ENCODE measurements at places on chromosomes 12 and 14.

- DNase-seq = no peak
These were observed 49.5 kb downstream of the PPP2R5C start for GRCh38 chr14:101810897-101811621.

DNA sequence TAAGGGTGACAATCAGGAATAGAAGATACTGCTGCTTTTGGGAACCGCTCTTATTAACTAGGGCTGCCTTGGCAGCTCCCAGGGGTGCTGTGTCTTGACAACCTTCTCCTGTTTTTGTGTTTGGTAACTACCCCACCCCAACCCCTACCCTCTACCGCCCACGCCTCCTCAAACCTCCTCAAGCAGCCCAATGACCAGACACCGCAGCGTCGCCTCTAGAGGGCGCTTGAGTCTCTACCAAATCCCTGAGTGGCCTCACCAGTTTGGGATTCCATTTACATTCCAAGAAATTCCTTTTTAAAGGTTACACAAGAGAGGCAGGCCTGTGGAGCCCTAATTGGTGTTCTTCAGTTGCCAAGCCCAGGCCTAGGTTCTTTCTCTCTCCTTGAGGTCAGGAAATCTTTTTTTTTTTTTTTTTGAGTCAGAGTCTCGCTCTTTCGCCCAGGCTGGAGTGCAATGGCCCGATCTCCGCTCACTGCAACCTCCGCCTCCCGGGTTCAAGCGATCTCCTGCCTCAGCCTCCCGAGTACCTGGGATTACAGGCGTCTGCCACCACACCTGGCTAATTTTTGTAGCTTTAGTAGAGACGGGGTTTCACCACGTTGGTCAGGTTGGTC lies 72.4 kb upstream of the USP44 start:
- DNase-seq = no peak

DNA sequence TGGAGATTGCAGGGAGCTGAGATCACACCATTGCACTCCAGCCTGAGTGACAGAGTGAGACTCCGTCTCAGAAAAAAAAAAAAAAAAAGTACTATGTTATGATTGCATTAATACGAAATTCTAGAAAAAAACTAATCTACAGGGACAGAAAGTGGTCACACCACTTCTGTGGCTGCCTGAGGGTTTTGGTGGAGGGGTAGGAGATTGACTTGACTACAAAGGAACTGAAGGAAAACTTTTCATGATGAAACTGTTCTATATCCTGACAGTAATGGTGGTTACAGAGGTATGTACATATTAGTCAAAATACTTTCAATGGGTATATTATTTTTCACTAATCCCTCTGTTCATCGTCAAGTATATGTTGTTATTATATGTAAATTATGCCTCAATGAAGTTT lies 42.1 kb downstream of the FOXN3 start:
- no peak for DNase-seq

DNA sequence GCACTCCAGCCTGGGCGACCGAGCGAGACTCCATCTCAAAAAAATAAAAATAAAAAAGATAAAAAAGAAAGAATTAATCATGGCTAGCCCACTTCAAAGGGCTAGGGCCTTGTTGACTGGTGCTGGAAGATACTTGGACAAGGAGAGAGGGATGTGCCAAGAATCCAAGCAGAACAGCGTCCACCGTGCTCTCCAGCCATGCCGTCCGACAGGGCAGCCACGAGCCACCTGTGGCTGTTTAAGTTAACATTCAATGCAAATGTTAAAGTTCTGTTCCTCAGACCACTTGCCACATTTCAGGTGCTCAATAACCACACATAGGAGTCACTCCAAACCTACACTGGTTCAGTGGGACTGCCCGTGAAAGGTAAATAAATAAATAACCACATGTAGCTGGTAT lies 21.4 kb downstream of the SLC6A13 start:
- no peak for DNase-seq

DNA sequence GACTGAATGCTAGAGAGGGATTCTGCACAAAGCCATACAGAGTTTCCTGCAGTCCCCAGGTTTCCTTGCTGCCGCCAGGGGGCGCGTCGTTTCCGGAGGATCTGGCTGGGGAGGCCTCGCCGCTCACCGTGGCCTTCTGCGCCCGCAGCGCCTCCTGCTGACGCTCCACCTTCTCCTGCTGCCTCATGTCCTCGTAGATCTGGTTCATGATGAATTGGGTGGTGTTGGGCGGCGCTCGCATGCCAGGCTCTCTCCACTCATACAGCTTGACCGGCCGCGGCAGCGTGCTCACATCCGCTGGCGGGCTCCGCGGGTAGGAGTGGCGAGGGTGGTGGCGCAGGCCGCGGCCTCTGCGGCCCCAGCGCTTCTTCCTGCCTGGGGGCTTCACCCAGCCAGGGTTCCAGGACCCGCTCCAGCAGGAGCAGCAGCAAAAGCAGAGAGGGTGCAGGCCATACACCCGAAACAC lies 987 bp downstream of the CCER1 start:
- no peak for DNase-seq

- peak; percentile 95 for DNase-seq
These were observed 3.0 kb downstream of the MIS18BP1 start for GRCh38 chr14:45249856-45250575.

- no peak for DNase-seq
These were observed 86.8 kb downstream of the FGD4 start for GRCh38 chr12:32486158-32486557.

DNA sequence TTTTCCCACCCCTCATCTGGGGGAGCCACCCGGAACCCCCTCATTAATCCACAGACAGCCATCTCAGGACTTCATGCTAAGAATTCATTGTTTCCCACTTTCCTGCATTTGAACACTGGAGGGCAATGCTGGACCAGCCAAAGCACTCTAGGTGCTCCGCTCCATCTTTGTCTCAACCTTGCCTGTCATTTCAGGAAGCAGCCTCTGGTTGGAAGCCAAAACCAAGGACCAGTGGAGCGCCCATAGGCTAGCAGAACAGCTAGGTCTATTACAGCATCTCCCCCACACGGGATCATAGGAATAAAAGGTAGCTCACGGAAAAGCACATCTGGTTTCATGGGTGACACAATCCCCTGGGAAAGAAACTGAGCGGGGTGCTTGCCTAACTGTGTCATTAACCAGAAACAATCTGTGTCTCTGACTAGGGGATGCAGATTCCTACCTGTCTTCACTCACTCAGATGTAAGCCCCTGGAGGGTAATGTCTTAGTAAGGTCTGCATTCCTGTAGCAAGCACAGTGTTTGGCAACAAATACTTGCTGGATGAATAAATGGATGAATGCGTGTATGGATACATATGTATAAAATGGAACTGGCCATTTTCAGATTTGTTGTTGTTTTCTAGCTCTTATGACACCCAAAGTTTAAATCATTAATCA lies 197.0 kb downstream of the DAD1 start:
- peak; percentile 75 for DNase-seq

All from GF-D8 (cell line).